ENCODE measurements at places on chromosomes 6 and 20. TPM values are rescaled to one million over a fixed set of nuclear protein-coding genes. Genes with fewer than 3 reads are reported as not detected.

Gene NELFCD
- 85.2 TPM for total RNA-seq

Gene ARFGEF3
- total RNA-seq = 80.1 TPM

Gene BMP5
- 2.1 TPM for total RNA-seq

Gene PAK5
- 1.9 TPM for total RNA-seq

Gene SPATS1
- total RNA-seq = not detected

Gene LY6G6F
- total RNA-seq = not detected

Gene ACAT2
- 22.6 TPM for total RNA-seq

Gene ATG5
- total RNA-seq = 31.9 TPM

Gene ENPP5
- total RNA-seq = 90.1 TPM

Gene CST4
- not detected for total RNA-seq

Gene ZSCAN12
- 10.2 TPM for total RNA-seq

Gene LGSN
- not detected for total RNA-seq

Gene GRIK2
- total RNA-seq = 2.6 TPM

Gene WFDC10B
- not detected for total RNA-seq

Gene NFYA
- 23.1 TPM for total RNA-seq

Data from prostate gland (tissue), 2 donors.